ENCODE measurements at places on chromosomes 2 and 18.

- no peak for DNase-seq
These were observed 116.6 kb downstream of the HDAC4 start for GRCh38 chr2:239283961-239284795.

GRCh38 chr2:150222379-150222778 is 265.1 kb downstream of the RND3 start:
- DNase-seq = no peak

- no peak for DNase-seq
These were observed 98.5 kb upstream of the RIOK3 start for GRCh38 chr18:23354625-23355024.

GRCh38 chr2:207165121-207166038 is at the start of gene KLF7:
Gene KLF7, minus strand, starts transcription at chr2:207165948. Its CDS starts 380 bp downstream, at chr2:207165568.
- DNase-seq = peak; percentile 57

- no peak for DNase-seq
These were observed 46.6 kb downstream of the CDK15 start for GRCh38 chr2:201852878-201853415.

GRCh38 chr2:31088504-31089195 is 49.6 kb downstream of the GALNT14 start:
- DNase-seq = no peak

DNA sequence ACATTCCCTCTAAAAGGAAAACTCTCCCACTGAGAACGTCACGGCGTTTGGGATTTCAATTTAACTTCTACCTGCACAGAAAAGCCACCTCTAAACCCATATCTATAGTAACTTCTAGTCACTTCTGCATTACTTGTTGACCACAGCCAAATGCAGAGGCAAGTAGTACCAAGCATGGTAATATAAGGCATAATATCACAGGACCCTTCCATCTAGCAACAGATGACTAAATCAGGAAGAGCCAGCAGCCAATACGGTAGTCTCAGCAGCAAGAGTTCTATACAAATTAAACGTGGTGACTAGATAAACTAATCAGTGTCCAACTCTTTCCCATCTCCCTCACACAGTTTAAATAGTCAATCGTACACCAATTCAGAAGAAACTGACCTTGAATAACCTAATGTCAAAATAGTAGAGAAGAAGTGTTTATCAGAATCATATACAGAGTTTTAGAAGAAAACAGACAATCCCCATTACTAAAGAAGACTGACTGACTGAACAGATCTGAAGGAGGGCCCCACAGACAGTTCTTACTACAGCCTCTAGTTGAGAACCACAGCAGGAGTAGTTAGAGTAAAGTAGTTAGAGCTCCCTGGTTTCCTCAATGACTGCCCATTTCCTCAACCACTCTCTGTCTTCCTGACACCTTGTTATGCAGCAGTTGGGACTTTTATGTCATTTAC is 30.0 kb downstream of the MEMO1 start:
- DNase-seq = no peak

GRCh38 chr2:228917220-228917619 is 353.9 kb downstream of the PID1 start:
- DNase-seq = no peak

- DNase-seq = no peak
These were observed 1.5 kb downstream of the ACTR3 start for GRCh38 chr2:113891265-113891959.

DNA sequence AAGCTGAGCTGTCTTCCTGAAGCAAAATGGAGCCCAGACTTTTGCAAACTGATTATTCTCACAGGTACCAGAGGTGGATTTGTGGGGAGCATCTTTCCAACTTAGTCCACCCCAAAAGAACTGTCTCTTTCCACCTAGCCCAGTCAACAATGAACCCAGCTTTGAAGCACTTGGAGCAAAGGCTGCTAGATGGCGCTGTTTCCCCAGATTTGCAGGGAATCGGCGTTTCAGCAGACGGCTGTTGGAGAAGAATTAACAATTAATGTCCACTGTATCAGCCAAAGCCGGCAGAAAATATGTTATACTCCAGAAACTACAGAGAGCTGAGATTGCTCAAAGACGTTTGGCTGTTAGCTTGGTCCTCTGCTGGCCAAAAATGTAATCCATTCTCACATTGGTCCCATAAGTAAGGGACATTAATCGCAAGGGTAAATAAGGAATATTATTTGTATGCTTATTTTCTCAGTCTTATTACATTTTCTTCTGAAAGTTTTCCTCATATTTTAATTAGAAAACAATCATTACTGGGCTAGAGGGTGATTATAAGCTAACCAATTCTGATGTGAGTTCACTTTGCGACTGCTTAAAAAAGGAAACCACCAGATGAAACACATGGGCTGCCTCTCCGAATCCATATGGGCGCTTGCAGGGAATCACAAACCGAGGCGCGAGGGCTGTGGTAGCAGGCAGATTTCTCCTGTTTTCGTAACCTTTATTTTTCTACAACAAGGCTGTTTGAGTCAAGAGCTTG is 423.8 kb upstream of the MEX3C start:
- DNase-seq = peak; percentile 4

DNA sequence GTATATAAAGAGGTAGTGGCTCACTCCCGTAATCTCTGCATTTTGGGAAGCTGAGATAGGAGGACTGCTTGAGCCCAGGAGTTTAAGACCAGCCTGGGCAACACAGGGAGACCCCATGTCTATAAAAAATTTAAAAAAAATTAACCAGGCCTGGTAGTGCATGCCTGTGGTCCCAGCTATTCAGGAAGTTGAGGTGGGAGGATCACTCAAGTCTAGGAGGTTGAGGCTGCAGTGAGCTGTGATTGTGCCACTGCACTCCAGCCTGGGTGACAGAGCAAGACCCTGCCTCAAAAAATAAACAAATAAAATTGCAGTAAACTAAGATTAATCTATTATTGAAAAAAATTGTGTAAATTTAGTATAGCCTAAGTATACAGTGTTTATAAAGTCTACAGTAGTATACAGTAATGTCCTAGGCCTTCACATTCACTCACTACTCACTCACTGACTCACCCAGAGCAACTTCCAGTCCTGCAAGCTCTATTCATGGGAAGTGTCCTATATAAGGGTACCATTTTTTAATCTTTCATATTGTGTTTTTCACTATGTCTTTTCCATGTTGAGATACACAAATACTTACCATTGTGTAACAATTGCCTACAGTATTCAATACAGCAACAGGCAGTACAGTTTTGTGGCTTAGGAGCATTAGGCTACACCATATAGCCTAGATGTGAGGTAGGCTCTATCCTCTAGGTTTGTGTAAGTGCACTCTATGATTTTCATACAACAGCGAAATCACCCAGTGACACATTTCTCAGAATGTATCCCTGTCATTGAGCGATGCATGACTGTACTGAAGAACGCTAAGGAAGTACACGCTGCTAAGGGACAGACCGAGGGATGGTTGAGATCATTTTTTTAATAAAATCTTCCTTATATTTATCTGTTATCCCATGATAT is 10.4 kb upstream of the MAP4K3 start:
- no peak for DNase-seq

DNA sequence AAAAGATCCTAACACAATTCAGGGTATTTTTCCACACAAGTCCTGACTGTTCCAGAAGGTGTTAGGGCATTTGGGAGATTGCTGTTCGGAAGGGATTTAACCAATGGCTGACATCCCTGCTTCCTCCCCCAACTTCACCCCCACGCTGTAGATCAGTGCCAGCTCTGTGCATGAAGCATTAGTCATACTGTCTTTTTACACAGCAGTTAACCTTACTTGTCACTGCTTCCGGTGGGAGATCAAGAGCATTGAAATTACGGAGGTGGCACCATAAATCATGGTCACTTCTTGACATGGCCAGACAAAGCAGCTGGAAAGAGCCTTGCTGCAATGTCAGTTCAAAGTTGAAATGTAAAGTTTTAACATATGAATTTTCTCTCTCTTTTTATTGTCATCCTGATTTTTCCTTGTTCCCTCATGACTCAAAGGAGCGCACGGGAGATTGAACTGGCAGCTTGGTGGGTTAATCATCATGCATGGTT is 70.2 kb downstream of the HRH4 start:
- DNase-seq = peak; percentile 28

DNA sequence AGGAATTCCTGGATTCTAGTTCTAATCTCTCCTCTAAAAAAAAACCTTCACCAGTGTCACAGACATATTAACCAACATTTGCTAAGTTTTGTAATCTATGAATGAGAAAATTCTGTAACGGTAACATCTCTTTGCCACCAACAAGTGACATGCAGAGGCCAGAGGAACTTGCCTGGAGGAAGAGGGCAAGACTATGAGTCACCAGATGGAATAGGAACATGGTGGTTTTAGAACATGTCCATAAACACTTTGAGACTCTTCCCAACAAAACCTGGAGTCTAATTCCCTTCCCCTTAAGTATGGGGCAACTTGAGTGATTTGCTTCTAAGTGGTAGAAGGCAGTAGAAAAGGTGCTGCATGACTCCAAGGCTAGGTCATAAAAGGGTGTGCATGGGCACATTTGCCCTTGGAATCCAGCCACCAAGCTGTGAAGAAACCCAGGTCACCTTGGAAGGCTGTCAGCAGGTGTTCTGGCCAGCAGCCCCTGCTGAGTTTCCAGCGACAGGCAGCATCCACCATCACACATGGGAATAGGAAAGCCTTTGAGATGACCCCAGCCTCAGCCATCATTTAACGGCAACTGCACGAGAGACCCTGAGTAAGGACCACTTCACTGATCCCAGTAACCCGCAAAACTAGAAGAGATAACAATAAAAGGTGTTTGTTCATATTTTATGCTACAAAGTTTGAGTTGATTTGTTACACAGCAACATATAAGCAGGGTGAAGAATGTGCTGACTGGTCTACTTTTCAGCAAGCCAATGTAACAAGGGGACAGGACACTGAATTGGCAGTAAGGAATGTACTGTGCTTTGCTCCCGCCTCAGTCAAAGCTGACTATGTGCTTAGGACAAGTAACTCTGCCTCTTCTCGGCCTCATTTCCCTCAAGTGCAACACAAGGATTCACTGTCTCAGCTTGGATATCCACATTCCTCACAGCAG is 90.6 kb downstream of the SKA1 start:
- DNase-seq = no peak

- no peak for DNase-seq
These were observed 11.3 kb downstream of the OSR1 start for GRCh38 chr2:19346983-19347618.

DNA sequence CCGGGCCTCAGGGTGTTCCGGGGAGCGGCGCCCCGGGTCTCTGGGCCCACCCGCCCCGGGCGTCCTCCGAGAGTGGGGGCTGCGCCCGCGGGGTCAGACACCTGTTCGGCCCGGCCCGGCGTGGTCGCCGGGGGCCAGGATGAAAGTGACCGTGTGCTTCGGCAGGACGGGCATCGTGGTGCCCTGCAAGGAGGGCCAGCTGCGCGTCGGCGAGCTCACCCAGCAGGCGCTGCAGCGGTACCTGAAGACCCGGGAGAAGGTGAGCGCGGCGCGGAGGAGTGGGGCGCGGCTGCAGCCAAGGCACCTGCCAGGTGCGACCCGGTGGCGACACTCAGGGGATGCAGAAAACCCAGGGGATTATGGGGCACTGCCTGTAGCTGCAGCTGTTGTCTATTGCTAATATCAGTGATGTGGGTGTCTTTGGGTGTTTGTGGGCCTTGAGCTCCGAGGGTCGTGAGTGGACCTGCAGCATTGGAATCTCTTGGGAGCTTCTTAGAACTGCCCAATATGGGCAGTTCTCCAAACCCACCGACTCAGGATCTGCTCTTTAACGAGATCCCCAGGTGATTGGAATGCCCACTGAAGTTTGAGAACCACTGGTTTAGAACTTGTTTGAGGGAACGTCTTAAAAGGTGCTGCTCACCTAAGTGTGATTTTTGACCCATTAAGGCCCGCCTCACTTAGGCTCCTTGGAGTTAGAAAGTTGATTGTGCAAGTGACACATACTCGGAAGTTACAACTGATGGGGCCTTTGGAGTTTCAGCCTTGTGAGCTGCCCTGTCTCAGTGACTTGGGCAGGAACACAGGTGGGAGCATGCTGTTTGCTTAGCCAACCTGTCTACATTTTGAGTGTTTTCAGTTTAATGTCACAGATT is 823 bp downstream of the PARD3B start:
- no peak for DNase-seq

GRCh38 chr18:71008257-71008656 is 719.4 kb downstream of the SOCS6 start:
- no peak for DNase-seq

DNA sequence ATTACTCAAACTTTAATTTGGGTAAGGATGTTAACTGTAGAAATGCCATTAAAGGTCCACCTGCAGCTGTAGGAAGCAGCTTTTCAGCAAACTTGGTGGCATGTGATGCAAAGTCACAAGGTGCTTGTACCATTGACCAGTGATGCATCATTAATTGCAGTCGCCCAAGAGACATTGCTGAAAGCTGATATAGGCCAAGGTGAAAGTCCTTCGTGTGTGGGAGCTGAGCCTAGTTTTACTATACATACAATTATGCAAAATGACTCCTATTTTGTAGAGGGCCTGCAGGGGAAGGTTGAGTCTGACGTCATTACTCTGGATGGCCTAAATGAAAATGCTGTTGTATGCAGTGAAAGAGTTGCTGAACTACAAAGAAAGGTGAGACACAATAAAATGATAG is 40.5 kb downstream of the ALMS1 start:
- no peak for DNase-seq
